ENCODE measurements at places on chromosomes 1 and 21. TPM values are rescaled to one million over a fixed set of nuclear protein-coding genes. Genes with fewer than 3 reads are reported as not detected.

The TINAGL1 gene
- total RNA-seq: 337 TPM

The TMEM269 gene
- not detected for total RNA-seq

The KCNQ4 gene
- 25.5 TPM for total RNA-seq

The FCAMR gene
- total RNA-seq: not detected

The RPTN gene
- not detected for total RNA-seq

The MAP1LC3C gene
- 32.6 TPM for total RNA-seq

The TTLL7 gene
- 59.3 TPM for total RNA-seq

The TCP10L gene
- 2.7 TPM for total RNA-seq

The C1orf167 gene
- total RNA-seq: 0.40 TPM

The PPM1J gene
- total RNA-seq: 2.8 TPM

The CFHR1 gene
- 1.3 TPM for total RNA-seq

The HSD3B1 gene
- not detected for total RNA-seq

The EVA1C gene
- total RNA-seq: 46.4 TPM

The GRIK1 gene
- not detected for total RNA-seq

The OR14K1 gene
- not detected for total RNA-seq

The SIM2 gene
- 2.3 TPM for total RNA-seq

The ABCA4 gene
- total RNA-seq: not detected

The SLAMF6 gene
- total RNA-seq: 0.62 TPM

The COL24A1 gene
- 2.4 TPM for total RNA-seq

The ACADM gene
- total RNA-seq: 65.1 TPM

The PEF1 gene
- total RNA-seq: 109 TPM

The ANKRD35 gene
- total RNA-seq: 5.2 TPM

The GOLPH3L gene
- total RNA-seq: 18.5 TPM

The ECE1 gene
- 69.1 TPM for total RNA-seq

The CLCA1 gene
- total RNA-seq: not detected

The PTPRC gene
- total RNA-seq: 19.7 TPM

The DCST1 gene
- total RNA-seq: not detected

The ADGRL4 gene
- total RNA-seq: 46.6 TPM

The FCGR1A gene
- 8.6 TPM for total RNA-seq

The LGR6 gene
- 0.42 TPM for total RNA-seq

The VPS26C gene
- total RNA-seq: 72.3 TPM

The OLFML2B gene
- 5.7 TPM for total RNA-seq

The HFM1 gene
- total RNA-seq: 3.2 TPM

The SARS1 gene
- 154 TPM for total RNA-seq

The MR1 gene
- total RNA-seq: 18.7 TPM

The DYNLT5 gene
- 3.9 TPM for total RNA-seq

The OBSCN gene
- 25.4 TPM for total RNA-seq

The ASCL5 gene
- not detected for total RNA-seq

The SELENOF gene
- 123 TPM for total RNA-seq

The HSPA6 gene
- total RNA-seq: 2.1 TPM

The UBAP2L gene
- total RNA-seq: 79.9 TPM

The C8B gene
- total RNA-seq: not detected

Data from gastroesophageal sphincter (tissue), 4 donors.